ENCODE measurements at places on chromosomes 5 and 9. TPM values are rescaled to one million over a fixed set of nuclear protein-coding genes. Genes with fewer than 3 reads are reported as not detected.

DNA sequence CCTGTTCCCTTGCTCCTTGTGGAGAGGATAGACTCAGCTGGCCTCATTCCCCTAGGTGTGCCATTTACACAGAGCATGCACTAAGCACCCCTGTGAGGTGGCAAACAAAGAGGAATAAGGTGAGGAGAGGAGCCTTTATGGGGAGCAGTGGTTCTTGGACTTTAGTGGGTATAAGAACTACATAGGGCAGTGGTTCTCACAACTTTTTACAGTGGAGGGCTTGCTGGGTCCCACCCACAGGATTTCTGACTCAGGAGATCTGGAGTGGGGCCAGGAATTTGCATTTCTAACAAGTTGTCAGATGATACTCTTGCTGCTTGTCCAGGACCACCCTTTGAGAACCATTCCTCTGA, 42.0 kb downstream of the CSF1R start:
- no peak for DNase-seq

GRCh38 chr5:173855162-173855994, 32.8 kb upstream of the CPEB4 start:
- DNase-seq = no peak

DNA sequence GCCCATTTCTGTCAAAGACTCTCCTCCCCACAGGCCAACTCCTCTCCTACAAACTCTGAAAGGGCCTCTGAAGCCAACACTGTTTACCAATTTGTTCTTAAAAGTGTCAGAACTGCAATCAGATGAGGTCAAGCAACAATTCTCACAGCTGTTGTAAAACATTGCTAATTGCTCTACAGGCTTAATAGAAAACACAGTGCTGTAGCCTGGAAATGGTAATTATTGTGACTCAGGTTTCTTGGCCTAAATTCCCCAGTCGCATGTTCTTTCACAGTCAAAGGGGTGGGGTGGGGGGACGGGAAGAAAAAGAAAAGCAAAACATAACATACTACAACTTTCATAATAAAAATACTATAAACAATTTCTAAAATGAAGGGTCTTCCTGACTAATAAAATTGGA, 343.2 kb downstream of the DMAC1 start:
- DNase-seq = no peak

DNA sequence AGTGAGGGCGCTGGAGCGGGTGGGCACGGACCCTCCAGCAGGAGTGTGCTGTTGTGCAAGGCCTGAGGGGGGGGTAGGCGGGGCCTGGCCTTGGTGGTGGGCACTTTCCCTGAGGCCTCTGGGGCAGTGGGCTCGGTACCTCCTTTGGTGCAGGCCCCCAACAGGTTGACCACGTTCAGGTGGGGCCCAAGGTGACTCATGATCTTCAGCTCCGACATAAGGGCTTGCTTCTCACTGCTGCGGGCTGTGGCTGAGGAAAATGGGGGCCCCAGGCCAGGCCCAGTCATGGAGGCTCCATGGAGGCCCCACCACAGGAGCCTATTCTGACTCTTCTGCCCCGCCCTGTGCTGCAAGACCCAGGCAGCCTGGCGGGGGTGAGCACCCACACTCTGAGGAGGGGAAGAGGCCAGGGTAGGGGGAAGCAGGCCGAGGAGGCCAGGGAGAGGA, 31.5 kb downstream of the PDGFRB start:
- DNase-seq = peak; percentile 66

DNA sequence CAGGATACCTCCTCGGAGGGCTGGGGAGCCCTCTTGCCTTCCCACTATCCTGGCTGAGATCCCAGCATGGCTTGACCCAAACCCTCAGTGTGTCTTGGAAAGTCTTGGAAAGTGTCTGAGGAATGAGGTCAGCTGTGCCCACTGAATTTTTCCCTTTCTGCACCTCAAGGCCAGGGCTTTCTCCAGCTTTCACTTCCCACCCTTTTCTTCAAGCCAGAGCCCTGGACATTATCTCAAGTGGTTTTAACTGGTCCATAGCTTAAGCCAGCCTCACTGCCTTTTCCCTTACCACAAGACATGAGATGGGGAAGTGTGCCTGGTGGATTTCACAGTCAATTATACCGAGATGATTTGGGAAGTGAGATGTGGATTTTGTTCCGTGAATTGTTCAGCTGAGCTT, 35.7 kb upstream of the LHX2 start:
- no peak for DNase-seq

Gene IL3
- not detected for polyA plus RNA-seq

- DNase-seq = no peak
These were observed 55.4 kb downstream of the ACER2 start for GRCh38 chr9:19464061-19464763.

DNA sequence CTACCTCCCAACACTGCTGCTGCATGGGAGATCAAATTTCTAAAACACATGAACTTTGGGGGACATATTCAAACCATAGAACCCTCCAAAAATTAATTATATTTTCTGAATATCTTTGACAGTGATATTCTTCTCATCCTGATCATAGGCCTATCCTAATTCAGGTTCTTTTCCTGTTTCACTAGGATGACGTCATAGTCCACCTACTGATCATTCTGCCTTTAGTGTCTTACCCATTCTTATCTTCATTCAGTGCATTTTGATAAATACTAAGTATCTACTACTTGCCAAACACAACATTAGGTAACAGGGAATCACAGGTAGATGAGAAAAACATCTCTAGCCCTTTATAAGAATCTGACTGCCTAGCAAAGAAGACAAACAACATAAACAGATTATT, 179.1 kb upstream of the PRLR start:
- DNase-seq = no peak

- no peak for DNase-seq
These were observed 67.4 kb downstream of the ROR2 start for GRCh38 chr9:91882627-91883026.

- peak; percentile 72 for DNase-seq
These were observed 294.8 kb upstream of the KLF4 start for GRCh38 chr9:107784235-107784958.

DNA sequence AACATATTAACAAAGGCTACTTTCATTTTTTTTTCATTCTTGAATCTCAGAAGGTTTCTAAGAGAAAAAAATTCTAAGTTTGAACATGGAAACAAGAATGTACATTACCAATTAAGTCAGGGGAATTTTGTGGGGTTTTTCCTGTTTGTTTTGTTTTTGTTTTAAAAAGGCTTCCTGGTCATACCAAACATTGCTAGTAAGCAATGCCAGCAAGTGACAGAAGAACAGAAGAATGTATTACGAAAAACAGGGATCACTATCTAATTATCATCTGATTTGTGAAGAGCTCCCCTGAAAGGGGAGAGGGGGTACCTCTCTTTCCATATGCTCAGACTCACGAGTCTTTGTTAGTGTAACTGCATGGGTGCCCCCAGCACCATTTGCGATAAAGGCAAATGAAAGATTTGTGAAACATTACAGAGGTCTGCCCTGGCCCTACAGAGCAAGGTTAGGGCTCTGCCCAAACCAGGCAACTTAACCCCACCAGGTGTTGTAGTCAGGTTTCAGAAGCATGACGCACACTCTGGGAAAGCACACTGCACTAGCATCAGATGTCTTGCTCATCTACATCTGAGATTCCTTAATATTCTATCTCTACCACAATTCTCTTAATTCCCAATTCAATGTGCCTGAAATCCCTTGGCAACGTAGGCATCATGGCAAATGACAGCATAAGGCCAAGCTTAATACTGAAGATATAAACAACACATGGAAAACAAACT, 268.2 kb downstream of the MLLT3 start:
- DNase-seq = no peak
